ENCODE measurements at places on chromosomes 5 and 9.

GRCh38 chr9:119793218-119793617 is 424.0 kb upstream of the BRINP1 start:
- DNase-seq: no peak

DNA sequence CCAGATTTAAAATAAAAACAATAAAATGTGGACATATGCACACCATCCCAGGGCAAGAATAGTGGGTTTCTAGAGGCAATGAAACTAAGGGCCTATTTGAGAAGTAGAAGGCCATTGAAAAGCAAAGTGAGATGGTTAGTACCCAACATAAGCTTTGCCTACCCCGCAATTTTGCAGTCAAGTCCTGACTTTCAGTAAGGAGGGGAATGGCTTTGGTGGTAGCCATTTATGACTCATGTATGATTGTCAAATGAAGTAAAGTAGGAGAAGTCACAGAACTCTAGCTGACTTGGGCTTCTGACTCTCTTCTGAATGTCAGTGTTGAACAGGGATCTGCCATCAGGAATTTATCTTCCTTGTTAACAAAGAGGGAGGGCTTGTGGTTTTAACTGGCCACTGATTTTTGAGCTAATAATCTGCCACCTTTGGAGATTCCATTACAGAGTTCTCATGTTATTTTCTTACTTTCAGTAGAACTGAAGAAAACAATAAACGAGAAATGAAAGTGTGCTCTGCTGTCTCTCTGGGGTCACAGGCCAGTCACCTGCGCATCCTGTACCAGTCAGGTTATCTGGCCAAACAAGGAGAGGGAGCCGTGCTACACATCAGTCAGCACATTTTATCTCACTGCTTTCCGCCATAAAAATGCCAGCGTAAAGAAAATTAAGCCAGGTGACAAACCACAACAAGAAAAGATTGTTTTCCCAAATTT is 14.3 kb upstream of the SNCAIP start:
- no peak for DNase-seq

- no peak for DNase-seq
Measured at GRCh38 chr5:58834242-58835225, 251.7 kb downstream of the RAB3C start.

- DNase-seq: no peak
Measured at GRCh38 chr9:84169240-84169639, 171.3 kb downstream of the SLC28A3 start.

- DNase-seq: no peak
Measured at GRCh38 chr9:76352026-76352620, 42.1 kb downstream of the RFK start.

GRCh38 chr9:84945878-84946538 is 276.5 kb downstream of the NTRK2 start:
- DNase-seq: no peak

- no peak for DNase-seq
Measured at GRCh38 chr5:103450333-103451061, 112.1 kb downstream of the NUDT12 start.

DNA sequence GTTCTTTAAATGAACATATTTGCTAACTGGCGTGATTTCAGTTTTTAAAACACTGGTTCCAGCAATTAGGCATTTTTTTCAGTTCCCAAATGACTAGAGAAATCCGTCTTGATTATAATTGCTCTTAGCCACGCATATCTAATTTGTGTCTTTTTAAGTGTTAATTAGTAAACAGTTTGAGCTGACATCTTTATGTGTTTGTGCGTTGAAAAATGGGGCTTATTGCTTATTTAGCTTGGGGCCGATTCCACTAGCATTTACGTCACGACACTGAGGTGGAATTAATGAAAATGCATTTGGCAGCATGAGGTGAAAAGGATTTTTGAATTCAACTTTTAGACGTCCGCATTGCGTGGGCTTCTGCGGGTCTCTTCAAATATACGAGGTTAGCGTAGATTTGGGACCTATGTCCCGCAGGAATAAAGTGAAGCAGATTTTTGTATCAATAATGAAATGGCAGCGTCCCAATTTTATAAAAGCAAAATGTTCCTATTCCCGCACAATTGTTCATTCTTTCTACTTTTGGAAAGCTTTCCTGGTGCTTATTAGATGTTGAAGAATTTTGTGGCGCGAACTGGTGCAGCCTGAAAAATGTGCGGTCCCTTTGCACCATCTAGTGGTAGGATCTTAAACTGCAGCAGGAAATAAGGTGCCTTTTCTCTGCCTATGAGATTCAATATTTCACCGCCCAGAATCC is 122.7 kb upstream of the LMX1B start:
- DNase-seq: peak; percentile 31

DNA sequence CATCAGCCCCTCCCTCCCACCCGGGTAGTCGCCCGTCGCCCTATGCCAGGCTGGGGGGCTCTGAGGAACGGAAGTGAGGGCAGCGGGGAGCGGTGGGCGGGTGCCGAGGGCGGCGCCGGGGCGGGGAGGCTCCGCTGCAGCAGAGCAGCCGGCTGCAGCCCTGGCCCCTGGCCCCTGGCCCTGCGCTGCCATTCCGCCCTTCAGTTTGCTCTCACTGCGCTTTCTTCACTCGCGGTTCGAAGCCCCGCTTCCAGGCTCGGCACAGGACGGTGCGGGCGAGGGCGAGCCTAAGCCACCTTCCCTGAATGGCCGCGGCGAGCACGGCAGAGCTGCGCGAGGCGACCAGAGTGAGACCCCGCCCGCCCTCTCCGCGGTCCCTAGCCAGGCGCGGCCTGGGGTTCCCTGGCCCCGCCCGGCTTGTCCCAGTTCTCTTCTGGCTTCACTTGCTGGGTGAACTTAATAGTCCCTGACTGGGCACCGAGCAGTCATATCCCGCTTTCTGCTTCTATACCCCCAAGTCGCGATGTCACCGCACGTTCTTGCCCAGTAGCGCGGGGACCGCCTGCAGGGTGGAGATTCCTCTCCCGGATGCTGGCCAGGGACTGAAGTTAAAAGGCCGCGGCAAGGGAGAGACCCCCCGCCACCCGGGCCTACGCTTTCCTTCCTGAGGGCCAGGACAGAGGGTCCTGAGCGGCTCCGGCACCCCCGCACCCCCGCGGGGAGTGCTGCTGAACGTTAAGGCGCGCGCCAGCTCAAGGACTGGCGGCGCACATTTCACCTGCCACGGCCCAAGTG is 623 bp upstream of the TRIM36 start:
- DNase-seq: no peak

GRCh38 chr5:175223291-175223690 is 220.7 kb downstream of the DRD1 start:
- no peak for DNase-seq

DNA sequence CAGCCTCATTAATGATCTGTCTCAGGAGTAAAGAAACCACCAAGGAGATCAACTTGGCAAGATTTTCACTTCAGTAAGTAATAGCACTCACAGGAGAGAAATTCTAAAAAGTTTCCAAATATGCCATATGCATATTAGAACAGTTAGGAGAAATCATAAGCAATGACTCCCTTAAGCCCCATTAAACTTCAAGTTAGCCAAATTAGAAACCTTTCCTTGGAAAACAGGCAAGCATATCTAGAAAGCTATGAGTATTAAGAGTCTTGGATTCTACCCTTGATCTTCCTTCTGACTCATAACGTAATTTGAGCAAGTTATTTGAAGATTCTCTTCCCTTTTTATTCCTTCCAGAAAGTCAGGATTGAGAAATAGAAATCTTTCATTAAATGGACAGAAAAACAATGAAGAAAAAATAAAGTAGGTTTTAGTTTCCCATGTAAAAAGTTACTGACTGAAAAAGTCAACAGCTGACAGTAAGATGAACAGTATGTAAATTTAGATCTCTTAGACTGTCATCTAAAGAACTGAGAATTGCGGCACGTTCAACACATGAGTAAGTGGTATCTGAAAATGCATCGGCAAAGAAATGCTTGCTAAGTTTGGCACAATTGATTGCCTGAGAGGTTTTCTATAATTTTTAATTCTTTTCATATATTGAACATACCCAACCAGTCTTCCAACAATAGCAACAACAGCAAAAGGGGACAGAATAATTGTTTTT is 565.7 kb upstream of the FTMT start:
- DNase-seq: no peak

DNA sequence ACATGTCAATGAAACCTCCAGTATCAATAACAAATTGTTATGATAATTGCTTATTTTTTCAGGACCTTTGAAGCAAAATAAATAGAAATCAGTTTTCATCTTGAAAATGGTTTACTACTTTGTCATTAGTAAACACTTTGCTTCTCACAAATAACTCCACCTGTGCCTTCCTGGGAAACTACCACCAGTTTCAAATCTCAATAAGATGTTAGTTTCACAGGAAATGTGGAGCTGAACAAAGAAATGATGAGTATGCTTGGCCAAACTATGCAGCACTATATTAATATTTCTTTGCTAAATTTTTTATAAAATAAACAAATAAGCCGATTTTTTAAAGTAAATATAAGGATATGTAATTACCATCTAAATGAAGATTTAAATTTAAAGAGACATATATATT is 221.5 kb upstream of the HAPLN1 start:
- DNase-seq: no peak

DNA sequence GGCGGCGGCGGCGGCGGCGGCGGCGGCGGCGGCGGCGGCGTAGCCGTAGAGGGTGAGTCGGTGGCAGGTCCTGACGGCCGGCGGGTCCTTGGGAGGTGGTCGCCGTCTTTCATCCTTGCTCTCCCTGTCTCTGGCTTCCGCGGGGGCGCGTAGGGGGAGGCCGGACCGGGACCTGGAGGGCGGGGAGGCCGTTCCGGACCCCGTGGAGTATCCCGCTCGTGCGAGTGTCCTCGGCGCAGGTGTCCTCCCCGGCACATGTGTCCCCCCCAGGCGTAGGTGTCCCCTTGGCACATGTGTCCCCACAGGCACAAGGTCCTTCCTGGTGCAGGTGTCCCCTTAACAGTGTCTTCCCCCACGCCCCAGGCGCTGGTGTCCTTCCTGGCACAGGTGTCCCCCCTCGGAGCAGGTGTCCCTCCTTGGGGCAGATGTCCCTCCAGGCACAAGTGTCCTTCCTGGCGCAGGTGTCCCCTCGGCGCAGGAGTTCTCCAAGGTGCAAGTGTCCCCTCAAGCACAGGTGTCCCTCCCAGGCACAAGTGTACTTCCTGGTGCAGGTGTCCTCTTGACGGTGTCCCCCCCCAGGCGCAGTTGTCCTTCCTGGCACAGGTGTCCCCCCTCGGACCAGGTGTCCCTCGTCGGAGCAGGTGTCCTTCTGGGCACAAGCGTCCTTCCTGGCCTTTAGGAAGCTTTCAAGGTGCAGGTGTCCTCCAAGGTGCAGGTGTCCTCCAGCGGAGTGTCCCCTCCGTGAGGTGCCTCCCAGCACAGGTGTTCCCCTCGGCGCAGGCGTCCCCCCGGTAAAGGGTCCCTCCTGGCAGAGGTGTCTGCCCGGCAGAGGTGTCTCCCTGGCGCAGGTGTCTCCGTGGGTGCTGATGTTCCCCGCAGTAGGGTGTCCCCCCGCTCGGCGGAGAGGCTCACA is 519 bp downstream of the EXOC3 start:
- no peak for DNase-seq

DNA sequence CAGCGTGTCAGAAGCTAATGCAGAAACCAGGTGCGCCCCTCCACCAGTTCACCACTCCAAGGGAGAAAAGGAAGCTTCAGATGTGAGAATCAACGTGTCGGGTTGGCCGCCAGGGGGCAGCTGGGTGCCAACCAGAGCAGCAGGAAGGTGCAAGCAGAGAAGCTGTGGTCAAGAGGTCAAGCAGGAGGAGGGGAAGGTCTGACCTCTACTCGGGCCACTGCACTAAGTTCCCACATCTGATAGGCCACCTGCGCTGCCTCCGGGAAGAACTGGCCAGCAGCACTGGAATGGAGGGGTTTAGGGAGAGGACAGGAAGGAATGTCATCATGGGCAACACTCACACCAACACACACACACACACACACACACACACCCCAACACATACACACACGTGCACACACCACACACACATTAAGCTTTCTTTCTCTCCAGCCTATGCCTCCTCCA is 31.4 kb downstream of the ANXA6 start:
- DNase-seq: peak; percentile 66

- no peak for DNase-seq
Measured at GRCh38 chr5:50978924-50979323, 312.5 kb downstream of the PARP8 start.

DNA sequence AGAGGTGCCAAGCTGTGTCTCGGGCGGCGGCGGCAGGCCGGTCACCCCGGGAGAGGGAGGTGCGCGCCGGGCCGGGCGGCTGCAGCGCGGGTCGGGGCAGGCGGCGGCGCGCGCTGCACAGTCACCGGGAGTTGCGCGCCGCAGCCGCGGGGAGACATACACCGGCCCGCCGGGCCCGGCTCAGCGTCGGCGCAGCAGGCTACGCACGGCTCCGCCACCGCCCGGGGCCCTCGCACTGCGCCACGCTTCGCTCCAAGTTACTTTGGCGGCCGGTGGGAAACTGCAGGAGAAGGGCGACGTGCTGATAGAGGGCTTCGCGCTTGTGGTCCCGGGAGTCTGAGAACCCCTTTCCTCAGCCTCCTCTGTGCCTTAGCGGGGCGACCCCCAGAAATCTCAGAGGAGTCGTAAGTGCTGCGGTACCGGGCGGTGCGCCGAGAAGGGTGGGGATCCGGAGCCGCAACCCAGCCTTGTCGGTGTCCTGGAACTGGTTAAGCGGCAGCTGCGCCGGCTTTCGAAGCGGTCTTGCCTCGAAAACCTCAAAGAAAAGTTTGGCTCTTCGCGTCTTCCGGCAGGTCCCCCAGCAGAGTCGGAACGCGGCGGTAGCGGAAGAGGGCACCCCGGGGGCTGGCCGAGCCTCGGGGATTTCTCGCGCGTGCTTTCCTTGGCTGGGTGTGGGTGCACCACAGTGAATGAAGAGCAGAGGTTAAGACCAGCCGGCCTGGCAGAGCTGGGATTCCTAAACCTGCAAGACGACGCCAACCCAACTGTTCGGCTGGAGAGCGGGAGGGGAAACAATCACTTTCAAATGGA is at the start of gene EFNA5:
Gene EFNA5 (minus strand): TSS at position 6 of the 810 bp plus-strand sequence.
- DNase-seq: no peak

GRCh38 chr9:116313638-116314037 is 160.0 kb downstream of the PAPPA start:
- no peak for DNase-seq

DNA sequence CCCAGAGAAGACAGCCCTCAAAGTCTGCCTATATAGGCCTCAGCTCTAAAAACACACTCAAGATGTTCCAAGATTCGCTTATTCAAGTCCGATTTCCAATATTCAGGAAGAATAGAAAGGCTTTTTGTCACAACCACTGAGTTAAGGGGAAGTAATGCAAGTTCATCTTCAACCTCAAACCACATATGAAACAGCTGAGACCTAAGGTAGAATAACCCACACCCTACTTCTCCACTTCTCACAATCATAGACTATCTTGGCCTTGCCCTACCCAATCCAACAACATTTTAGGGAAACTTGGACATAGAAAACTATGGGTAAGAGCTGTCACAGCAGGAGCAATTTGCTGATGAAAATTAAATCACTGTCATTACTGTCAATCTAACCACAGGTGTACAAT is 152.0 kb upstream of the LRRTM2 start:
- no peak for DNase-seq

- no peak for DNase-seq
Measured at GRCh38 chr5:139273322-139273571, 20.3 kb upstream of the MATR3 start.

- DNase-seq: no peak
Measured at GRCh38 chr9:37925786-37926736, 22.1 kb upstream of the SLC25A51 start.

GRCh38 chr9:11235061-11235460 is 622.3 kb upstream of the PTPRD start:
- no peak for DNase-seq

All from stimulated activated CD4-positive, alpha-beta T cell treated with anti-CD3 and anti-CD28 coated beads, Interleukin-12 subunit alpha, Interleukin-12 subunit beta, amount 100 ng/mL, for 4 hours (primary cell).